ENCODE measurements at places on chromosomes 13 and 19. TPM values are rescaled to one million over a fixed set of nuclear protein-coding genes. Genes with fewer than 3 reads are reported as not detected.

MCEMP1 gene
- not detected for polyA plus RNA-seq

CEACAM19 gene
- polyA plus RNA-seq: not detected

SLITRK5 gene
- 0.04 TPM for polyA plus RNA-seq

ZNF93 gene
- 18.8 TPM for polyA plus RNA-seq

GARRE1 gene
- polyA plus RNA-seq: 16.9 TPM

KPTN gene
- 9.0 TPM for polyA plus RNA-seq

GRCh38 chr13:101919541-101920181 lies 467.2 kb downstream of the ITGBL1 start:
- no peak for DNase-seq

DNA sequence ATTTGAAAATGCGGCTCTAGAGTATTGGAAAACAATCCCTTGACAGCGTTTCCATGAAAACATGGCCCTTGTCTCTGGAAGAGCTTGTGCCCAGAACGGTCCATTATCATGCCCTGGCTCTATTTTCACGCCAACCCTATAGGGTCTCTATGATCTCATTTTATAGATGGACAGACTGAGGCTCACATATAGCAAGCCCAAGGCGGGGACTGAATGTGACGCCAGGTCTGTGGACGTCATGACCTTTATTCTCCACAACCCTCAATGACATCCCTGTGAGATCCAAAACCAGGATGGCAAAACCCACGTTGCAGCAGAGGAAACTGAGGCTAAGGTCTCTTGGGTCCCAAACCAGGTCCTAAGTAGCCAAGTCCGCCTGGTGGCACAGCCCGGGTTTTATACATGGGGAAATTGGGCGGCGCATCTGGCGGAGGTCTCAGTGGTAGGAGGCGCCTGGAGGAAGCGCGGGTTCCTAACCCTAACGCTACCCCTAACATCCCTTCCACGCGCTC lies 425 bp upstream of the COLGALT1 start:
- no peak for DNase-seq

GRCh38 chr13:69565334-69565733 lies 542.3 kb upstream of the ATXN8OS start:
- DNase-seq: no peak

DNA sequence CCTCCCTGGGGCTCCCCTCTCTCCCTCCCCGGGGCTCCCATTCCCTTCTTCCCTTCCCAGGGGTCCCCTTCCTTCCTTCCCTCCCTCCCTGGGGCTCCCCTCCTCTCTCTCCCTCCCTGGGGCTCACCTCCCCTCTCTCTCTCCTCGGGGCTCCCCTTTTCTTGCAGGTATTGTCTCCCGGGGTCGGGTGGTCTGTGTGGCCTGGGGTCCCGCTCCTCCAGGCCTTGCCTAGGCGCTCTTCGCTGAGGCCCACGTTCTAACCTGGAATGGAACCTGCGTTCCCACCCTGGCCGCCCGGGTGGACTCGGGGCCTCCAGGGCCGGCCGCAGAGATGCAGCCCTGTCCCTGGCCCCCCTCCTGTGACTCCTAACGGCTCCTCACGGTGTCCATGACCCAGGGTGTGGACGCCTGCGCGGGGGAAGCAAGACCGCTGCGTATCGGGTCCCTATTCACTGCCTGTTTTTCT lies 940 bp upstream of the DCUN1D2 start:
- DNase-seq: peak; percentile 4

DNA sequence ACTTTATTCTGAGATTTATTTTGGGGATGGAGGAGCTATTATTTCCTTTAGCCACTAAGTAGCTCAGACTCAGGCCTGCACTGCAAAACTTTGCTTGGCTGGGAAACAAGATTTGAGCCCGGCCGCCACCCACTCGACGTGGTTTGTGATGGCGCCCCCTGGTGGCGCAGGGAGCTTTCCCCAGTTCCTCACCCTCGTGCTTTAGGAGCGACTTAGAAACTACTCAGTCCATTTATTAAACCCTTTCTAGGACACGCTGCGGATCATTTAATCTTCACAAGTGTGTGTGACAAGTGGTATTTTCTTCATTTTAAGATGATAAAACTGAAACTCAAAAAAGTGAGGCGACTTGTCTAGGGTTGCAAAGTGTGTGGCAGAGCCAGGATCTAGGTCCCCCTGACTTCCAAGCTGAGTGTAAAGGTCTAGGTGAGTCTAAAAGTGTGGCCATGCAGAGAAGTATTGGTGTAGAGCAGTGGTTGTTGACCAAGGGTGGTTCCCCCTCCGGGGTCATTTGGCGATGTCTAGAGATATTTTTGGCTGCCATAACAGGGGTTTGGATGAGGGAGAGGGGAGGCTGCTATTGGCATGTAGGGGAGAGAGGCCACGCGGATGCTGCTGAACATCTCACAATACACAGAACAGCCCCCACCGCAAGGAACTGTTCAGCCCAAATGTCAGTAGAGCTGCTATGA lies 2.2 kb downstream of the CXCL17 start:
- peak; percentile 68 for DNase-seq

GRCh38 chr19:17076543-17076991 lies 990 bp downstream of the MYO9B start:
- DNase-seq: no peak

DNA sequence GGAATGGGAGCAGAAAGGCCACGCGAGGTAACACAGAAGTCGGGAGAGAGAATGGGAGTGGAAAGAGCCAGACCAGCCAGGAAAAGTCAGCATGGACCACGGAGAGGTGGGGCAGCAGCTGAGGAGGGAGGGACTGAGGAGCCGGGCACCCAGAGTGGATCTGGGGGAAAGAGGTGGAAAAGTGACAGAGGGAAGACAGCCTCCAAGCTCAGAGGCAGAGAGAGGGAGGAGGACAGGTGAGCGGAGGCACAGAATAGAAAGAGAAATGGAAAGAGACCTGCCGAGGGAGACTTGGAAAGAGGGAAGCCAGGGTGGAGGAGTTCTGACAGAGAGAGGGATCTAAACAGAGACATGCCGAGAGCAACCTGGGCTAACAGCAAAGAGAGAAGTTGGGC lies 1.6 kb downstream of the GRIK5 start:
- DNase-seq: no peak

- no peak for DNase-seq
These were observed 185.7 kb downstream of the KCNRG start for GRCh38 chr13:50200988-50201387.

GRCh38 chr13:66751691-66752090 lies 478.4 kb downstream of the PCDH9 start:
- no peak for DNase-seq

GRCh38 chr19:12800466-12800770 lies 1.2 kb downstream of the PRDX2 start:
- no peak for DNase-seq

DNA sequence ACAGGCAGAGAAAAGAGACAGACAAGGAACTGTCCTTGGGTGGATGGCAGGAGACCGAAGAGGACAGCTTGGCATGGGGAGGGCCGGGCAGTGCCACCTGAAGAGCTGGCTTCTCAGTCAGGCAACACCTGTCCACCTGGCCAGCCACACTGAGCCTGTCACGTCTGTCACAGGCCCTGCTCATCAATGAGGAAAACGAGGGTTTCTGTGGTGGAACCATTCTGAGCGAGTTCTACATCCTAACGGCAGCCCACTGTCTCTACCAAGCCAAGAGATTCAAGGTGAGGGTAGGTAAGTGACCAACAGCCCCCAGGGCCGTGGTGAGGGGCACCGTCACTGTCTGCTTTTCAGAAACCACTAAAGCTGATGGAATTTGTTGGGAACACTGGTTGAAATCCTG lies 11.2 kb upstream of the PROZ start:
- DNase-seq: no peak

GRCh38 chr13:27170516-27171243 lies 931 bp downstream of the USP12 start:
- no peak for DNase-seq

GRCh38 chr13:97223037-97223710 lies 1.0 kb downstream of the MBNL2 start:
- DNase-seq: no peak

All from naive B cell (primary cell).